ENCODE measurements at places on chromosomes 4 and X.

- no peak for DNase-seq
Observed at GRCh38 chr4:155629183-155629825, 37.3 kb upstream of the GUCY1A1 start.

DNA sequence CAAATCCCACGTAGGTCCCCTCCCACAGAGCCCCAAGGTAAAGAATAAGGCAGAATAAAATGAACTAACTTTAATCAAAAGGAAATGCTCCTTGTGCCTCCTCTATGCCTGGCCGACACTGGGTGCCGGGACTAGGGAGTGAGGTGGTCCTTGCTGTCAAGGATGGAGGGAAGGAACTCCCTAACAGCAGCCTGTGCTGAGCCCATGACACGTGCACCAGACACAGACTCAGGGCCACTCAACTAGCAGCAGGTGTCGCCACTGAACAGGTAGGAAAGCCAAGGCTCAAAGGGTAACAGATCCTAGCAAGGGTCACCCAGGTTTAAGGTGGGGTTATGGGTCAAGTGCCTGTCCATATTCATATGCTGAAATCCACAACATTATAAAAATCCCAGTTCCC is 29.2 kb downstream of the MSX1 start:
- DNase-seq: no peak

GRCh38 chr4:28508636-28509035 is 1648.0 kb downstream of the STIM2 start:
- DNase-seq: no peak

DNA sequence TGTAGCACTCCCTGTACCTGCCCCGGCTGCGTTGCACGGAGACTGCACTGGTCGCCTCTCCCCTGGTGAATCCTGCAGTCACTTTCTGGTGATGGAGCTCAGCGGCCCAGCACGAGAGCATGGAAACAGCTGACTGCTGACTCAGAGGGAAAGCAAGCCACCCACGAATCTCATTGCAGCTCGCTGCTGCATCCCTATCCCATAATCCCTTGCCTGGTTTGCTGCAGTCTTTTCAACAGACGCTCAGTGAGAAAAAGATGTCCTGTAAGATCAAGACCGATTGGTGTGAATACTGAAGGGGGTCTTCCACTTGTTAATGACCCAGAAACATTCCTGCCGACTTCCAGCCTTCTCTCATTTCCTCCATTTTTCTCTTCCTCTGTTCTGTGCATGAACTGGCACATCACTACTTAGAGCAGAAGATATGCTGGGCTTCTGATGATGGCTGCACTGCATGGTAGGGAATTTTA is 52.9 kb downstream of the TRIM2 start:
- no peak for DNase-seq

DNA sequence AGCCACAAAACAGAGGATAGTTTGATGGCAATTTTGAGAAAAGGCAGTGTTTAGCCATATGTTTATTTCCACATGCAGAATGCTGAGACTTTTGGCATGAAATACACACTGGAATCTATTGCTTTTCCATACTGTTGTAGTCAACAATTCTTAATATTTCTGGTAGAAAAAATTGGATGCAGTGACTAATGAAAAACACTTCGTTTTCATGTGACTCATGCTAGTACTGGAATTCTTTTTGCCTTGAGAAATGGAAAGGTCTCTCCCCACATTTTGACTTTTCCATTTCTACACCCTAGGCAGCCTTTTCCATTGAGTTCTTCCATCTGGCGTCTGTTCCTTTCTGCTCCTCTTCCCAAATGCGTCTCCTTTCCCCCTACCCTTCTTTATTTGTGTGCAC is 425.2 kb upstream of the FTHL17 start:
- DNase-seq: no peak

GRCh38 chrX:39440799-39441284 is 639.6 kb downstream of the MID1IP1 start:
- no peak for DNase-seq

GRCh38 chrX:31423609-31424189 is 351.9 kb upstream of the FTHL17 start:
- DNase-seq: no peak

- no peak for DNase-seq
Observed at GRCh38 chr4:38082424-38083385, 122.5 kb downstream of the PTTG2 start.

GRCh38 chr4:83369831-83370639 is 35.4 kb upstream of the HPSE start:
- DNase-seq: no peak

GRCh38 chr4:118981839-118982381 is 93.3 kb downstream of the SYNPO2 start:
- DNase-seq: peak; percentile 5

DNA sequence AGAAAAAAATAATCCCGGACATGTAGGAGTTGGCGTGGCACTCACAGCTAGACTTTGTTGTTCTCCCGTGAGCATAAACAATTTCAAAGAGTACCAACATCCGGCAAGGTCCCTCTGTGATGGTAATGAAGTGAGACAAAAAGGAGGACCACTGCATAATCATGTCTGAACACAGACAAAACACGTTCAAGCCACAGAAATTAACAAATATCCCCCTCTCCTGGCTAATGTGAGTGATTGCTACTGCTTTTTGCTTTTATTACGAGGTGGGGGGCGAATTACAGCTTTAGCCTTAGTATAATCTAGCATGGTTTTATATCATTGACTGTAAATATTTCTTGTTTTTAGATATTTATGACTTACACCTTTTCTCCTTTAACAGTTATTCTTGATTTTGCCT is 118.5 kb downstream of the PLS3 start:
- DNase-seq: no peak

DNA sequence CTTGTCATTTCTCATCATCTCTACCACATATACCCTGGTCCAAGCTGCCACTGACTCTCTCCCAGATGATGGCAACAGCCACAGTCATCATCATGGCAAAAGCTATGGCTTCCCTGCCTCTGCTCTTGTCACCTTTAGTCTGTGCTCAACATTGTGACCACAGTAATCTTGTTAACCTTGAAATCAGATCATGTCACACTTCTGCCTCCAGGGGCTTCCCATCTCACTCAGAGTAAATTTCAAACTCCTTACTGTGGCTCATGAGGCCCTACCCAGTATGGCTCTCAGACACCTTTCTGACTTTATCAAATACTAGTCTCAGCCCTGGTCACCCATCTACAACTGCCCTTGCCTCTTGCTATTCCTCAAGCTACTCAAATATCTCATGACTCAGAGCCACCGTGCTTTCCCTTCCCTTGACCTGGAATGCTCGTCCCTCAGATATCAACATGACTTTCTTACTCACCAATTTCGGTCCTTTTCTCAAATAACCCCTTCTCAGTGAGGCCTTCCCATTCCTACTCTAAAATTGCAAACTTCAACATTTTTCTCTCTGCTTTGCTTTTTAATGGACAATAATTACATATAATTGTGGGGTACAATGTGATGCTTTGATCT is 41.1 kb upstream of the STIM2 start:
- DNase-seq: no peak

GRCh38 chr4:169147191-169147590 is 123.6 kb downstream of the SH3RF1 start:
- DNase-seq: no peak

DNA sequence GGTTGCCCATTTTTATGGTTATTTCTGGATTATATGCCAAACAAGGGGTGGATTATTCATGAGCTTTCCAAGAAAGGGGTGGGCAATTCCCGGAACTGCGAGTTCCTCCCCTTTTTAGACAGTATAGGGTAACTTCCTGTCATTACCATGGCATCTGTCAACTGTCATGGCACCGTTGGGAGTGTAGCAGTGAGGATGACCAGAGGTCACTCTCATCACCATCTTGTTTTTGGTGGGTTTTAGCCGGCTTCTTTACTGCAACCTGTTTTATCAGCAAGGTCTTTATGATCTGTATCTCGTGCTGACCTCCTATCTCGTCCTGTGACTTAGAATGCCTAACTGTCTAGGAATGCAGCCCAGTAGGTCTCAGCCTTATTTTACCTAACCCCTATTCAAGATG is 57.6 kb downstream of the SH3KBP1 start:
- no peak for DNase-seq

DNA sequence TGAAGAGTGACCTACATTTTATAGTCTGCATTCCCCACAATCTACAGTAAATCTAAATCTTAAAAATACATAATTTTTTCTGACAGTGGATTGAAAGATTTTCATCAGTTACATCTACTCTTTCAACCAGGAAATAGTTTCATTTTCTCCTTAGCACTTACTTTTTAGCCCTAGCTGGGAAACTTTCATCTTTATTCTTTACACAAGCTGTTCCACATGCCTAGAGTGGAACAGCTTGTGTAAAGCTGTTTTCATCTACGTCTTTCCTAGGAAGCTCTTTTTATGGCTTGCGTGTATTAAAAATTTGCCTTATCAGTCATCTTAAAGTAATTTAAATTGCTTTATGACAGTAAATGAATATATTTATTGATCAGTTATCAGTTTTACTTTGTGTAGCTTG is 40.5 kb downstream of the RBPJ start:
- no peak for DNase-seq

DNA sequence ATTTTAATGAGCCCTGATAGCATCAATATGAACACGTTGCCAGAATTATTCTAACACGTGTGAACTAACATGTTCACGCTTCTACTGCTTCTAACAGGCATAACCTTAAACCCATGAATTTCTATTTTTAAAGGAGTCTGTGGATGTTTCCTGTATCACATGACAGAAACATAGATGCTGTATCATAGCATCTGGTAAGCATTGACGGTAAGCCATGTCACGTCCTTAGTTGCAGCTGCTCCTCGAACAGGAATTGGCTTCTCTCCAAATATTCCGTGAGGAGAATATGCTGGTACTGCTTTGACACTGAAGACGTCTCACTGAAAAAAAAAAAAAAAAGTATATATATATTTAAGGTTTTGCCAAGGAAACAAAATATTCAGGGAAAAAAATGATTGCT is 105.1 kb upstream of the MXRA5 start:
- no peak for DNase-seq

GRCh38 chr4:94410678-94411206 is 41.0 kb upstream of the PDLIM5 start:
- DNase-seq: no peak

DNA sequence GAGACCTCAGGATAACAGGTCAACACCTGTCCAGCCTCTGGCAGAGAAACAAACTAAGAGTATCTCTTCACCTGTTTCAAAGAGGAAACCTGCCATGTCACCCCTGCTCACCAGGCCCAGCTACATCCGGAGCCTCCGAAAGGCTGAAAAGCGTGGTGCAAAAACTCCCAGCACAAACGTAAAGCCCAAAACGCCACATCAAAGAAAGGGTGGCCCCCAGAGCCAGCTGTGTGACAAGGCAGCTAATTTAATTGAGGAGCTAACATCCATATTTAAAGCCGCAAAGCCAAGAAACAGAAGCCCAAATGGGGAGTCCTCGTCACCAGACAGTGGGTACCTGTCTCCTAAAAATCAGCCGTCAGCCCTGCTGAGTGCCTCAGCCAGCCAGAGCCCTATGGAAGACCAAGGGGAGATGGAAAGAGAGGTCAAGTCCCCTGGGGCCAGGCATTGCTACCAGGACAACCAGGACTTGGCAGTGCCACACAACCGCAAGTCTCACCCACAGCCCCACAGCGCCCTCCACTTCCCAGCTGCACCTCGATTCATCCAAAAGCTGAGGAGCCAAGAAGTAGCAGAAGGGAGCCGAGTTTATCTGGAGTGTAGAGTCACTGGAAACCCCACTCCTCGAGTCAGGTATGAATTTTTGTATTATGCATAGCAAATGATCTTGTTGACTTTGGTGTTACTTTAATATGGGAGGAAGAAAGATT is 15.1 kb downstream of the PALLD start:
- DNase-seq: no peak

GRCh38 chr4:94849901-94850300 is 92.1 kb downstream of the BMPR1B start:
- no peak for DNase-seq

- no peak for DNase-seq
Observed at GRCh38 chrX:25069209-25069608, 53.4 kb upstream of the ARX start.

DNA sequence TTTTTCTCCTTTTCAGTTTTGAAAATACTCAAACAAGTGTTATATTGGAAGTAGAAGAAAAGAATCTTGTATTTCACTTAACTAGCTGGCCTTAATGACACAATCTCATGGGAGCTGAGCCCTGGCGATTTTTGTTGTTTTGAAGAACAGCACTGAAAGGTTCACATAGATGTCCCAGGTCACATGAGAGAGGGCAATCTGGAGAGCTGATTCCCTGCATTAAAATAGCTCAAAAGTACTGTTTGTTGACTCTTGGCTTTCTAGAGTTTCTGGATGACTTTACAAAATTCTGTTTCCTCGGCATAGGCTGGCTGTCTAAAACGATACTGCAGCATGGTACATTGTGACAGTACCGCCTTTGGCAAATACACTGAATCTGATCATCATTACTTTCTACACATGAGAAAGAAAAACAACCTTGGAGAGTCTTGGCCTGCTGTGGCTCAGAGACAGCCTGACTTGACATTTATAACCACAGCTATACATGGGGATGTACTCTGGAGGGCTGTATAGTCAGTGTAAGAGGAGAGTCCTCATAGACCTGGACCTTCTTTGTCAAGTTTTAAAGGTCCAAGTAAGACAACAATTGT is 119.8 kb upstream of the PDLIM3 start:
- DNase-seq: no peak

GRCh38 chrX:7261672-7262332 is 113.8 kb upstream of the PUDP start:
- no peak for DNase-seq

- DNase-seq: no peak
Observed at GRCh38 chr4:175062183-175062592, 144.0 kb downstream of the ADAM29 start.

GRCh38 chr4:183249854-183250253 is 70.2 kb downstream of the CLDN22 start:
- DNase-seq: no peak

- no peak for DNase-seq
Observed at GRCh38 chr4:140135529-140136088, 18.4 kb downstream of the MAML3 start.

Measured in stimulated activated CD8-positive, alpha-beta memory T cell treated with anti-CD3 and anti-CD28 coated beads, Interleukin-7, amount 100 ng/mL, for 24 hours (primary cell).